ENCODE measurements at places on chromosomes 6 and 20. TPM values are rescaled to one million over a fixed set of nuclear protein-coding genes. Genes with fewer than 3 reads are reported as not detected.

BMP7 gene
- not detected for total RNA-seq

- no peak for DNase-seq
Measured at GRCh38 chr6:146028851-146029572, at the start of gene GRM1. GRM1 (plus strand) TSS chr6:146029062; CDS start chr6:146029518, 456 bp downstream.

DNA sequence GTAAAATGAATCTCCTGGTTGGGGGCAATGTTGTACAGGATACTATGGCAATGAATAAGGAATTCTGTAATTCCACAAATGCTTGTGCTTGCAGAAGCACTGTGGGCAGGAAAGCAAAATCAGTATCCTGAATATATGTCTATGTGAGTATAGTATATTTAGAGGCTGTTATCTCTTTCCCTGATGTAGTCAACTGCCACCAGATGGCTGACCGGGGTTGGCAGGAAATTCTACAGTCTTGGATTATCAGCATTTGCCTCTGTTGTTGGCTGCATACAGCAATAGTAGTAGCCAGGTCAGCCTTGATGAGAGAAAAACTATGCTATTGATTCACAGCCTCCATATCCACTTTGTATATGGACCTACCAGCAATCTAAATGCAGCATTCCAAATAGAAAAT lies 425.1 kb upstream of the JAG1 start:
- DNase-seq, result no peak

DNA sequence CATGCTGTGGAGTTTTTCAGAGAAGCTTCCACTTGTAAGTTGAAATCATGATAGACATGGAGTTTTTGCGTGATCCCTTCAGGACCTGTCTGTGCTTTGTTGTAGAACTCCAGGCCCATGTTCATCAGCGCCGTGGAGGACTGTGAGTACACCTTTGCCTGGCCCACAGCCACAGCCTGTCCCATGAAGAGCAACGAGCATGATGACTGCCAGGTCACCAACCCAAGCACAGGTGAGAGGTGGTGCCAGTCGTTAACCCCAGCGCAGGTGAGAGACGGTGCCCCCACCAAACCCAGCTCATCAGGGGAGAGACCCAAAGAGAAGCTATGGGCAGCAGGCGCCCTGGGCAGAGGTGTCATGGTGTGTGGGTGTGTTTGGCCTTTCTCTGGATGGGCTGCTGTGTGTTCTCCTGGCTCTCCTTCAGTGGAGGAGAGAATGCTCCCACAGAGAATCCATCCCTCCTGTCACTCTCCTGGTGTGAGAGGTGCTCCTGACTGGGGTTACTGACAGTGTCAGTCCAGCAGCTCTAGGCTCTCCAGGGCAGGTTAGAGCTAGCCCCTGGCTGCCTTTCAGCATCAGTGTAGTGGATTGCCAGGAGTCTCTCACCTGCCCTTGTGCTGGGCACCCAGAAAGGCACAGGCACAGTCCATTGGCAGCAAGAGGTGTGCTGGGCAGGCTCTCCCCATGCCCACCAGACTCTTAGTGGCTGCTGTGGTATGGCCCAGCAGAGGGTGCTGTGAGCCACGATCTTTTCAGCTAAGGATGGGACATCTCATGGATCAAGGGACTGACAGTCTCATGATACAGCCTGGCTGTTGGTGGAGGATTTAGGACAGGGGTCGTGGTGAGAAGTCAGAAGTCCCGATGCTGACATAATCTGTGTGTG lies 49.6 kb upstream of the SLC22A1 start:
- DNase-seq, result no peak

All from CD4-positive, alpha-beta T cell (primary cell).